Type B pancreatic cell (in vitro differentiated cells): ENCODE measurements at places on chromosomes 7 and 10.

DNA sequence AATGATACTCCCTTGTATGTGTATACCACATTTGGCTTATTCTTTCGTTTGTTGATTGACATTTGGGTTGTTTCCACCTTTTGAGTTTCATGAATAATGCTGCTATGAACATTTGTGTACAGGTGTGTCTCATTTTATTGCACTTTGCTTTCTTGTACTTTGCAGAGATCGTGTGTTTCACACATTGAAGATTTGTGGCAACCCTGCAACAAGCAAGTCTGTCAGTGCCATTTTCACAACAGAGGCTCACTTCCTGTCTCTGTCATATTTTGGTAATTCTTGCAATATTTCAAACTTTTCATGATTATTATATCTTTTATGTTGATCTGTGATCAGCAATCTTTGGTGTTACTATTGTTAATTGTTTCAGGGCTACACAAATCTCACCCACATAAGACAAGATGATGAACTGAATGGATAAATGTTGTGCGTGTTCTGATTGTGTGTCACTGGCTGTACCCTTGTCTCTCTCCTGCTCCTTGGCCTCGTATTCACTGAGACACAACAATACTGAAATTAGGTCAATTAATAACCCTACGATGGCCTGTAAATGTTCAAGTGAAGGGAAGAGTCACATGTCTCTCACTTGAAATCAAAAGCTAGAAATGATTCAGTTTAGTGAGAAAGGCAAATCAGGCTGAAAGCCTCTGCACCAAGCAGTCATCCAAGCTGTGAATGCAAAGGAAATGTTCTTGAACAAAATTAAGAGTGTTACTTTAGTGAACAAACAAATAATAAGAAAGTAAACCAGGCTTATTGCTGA is 133.6 kb upstream of the JCAD start:
- no peak for DNase-seq

- DNase-seq, result no peak
These were observed 55.3 kb downstream of the ORC5 start for GRCh38 chr7:104152468-104152867.

DNA sequence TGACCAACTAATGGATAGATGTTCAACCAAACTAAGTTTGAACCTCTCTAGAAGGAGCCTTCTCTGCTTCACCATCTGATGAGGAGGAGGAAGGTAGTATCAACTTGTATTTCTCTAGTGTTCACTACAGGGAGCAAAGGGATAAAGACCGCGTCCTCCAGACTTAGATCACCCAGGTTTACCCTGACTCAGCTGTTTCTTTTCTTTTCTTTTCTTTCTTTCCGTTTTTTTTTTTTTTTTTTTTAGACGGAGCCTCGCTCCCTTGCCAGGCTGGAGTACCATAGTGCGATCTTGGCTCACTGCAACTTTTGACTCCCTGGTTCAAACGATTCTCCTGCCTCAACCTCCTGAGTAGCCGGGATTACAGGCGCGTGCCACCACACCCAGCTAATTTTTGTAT is 59.8 kb downstream of the C10orf105 start:
- no peak for DNase-seq

DNA sequence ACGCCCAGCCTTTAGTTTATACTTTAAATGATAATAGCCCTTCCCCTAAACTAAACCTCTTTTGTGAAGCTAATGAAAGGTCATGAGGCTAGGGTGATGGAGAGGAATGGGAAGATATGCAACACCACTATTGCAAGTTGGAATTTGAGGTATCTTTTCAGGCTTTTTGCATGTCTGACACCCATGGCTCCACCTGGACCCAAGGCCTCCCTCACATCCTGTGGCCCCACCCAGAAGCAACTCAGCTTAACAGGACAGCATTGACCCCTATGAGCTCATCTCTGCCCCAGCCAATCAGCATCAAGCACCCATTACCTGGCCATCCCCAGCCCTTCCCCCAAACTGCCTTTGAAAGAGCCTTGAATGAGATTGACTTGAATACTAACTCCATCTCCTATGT is 674.2 kb upstream of the NRP1 start:
- DNase-seq, result no peak

- DNase-seq, result no peak
These were observed 12.2 kb upstream of the JMJD1C start for GRCh38 chr10:63477927-63478326.
